ENCODE measurements at places on chromosomes 11 and 22. TPM values are rescaled to one million over a fixed set of nuclear protein-coding genes. Genes with fewer than 3 reads are reported as not detected.

The EPS8L2 gene
- 44.4 TPM for polyA plus RNA-seq

The SMTNL1 gene
- not detected for polyA plus RNA-seq

The TRIM29 gene
- polyA plus RNA-seq: 1.5 TPM

GRCh38 chr11:74784234-74784633 lies 35.6 kb downstream of the RNF169 start:
- no peak for DNase-seq

DNA sequence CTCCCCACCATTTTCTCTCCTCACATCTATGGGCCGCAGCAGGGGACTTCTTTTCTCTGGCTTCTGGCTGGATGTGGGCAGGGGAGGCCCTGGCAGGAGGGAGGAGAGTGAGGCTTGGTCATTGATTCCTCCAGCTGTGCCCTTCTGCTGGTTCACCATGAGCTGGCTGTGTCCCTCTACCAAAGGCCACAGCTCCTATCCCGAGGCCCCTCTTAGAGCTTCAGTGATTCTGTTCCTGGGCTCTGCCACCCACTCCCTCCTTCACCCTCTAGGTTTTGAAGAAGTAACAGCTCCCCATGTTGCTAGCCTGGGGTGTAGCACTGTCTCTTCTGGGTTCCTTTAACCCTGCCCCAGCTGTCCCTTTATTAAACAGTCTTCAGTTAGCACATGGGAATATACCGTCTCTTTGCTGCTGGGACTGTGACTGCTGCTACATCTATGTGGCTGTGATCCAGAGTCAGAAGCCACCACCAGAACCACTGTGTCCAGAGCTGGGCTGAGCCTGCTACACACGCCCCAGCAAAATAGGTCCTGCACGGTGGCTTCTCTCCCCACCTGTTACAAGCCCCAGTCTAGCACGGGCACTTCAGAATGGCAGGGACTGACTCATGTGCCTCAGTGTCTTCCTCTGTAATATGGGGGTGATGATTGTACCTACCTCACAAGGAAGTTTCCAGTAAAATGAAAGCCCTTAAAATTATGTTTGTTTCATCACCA lies 578 bp upstream of the PARVG start:
- DNase-seq: no peak

DNA sequence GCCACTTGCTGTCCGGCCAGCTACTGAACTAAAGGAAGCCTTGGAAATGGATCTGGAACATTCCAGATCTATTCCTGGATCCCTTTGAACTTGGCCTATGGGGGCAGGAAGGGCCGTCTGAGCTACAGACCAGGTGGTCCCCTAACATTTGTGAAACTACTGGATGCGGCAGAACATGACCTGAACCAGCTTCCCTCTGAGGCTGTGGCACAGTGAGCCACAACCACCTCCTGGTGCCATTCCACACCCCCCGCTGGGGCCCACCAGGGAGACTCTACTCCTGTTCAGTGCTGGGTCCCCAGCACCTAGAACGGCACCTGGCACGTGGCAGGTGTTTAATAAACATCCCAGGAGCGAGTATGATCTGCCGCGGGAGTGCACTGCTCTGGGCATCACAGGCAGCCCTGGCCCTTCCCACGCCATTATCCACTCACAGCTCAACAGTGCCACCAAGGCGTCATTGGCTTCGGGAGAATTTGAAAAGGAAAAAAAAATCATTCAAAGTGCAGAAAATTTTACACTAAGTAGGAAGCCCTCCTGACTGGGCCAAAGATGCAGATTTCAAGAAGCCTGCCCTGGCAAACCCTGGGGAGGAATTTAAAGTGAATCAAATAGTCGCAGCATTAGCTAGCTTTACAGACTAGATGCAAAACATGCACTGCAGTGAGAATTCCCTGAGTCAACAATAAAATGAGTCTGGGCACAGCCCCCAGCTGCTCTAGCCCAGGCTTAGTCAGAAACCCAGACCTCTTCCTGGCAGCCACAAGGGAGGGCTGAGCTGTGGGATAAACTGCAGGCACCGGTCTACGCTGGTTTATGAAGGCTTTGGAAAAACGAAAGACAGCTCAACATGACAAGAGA lies 14.3 kb upstream of the EFCAB6 start:
- no peak for DNase-seq

DNA sequence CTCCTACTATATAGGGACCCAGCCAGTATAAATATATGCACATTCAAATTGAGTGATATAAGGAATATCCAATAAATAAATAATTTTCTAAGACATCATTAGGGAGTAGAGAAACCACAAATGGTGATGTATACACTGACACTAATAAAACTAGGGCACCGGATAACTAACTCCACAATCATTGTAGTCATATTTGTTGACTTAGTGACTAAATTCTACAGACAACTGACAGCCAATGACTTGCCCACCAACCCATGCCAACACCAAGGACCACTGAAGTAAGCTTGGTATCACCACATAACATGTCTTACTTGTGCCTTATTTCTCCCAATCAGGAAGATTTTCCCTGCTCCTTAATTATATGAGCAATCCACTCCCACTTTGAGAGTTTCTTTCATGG lies 139.6 kb upstream of the TRPC6 start:
- no peak for DNase-seq

DNA sequence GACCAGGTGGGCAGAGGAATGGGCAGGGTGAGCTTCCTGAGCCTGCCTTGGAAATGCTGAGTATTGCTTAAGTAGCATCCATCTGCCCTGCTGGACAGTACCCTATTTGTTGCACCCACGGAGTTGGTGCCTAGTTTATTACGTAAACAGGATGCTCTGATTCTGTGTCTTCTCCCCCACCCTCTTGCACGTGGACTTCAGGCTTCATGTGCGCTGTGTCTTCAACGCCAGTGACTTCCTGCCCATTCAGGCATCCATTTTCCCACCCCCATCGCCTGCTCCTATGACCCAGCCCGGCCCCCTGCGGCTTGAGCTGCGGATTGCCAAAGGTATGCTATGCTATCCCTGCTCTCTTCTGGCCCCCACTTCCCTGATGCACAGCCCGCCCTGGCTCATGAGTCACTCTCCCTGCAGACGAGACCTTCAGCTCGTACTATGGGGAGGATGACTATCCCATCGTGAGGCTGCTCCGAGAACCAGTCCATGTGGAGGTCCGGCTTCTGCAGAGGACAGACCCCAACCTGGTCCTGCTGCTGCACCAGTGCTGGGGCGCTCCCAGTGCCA lies 5.7 kb downstream of the ZP1 start:
- peak; percentile 21 for DNase-seq

GRCh38 chr11:12800032-12800671 lies 125.9 kb downstream of the TEAD1 start:
- DNase-seq: no peak

The PHOX2A gene
- polyA plus RNA-seq: not detected

The BIRC3 gene
- 0.48 TPM for polyA plus RNA-seq

DNA sequence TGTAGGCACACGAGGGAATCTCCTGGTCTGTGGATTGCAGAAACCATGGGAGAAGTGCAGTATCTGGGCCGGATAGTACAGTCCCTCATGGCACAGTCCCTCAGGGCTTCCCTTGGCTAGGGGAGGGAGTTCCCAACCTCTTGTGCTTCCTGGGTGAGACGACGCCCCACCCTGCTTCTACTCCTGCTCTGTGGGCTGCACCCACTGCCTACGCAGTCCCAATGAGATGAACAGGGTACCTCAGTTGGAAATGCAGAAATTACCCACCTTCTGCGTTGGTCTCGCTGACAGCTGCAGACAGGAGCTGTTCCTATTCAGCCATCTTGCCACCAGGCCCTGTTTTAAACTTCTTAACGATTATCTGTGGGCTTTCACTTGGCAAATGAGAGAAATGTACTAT lies 157.2 kb upstream of the CARD18 start:
- no peak for DNase-seq

The OR4C11 gene
- not detected for polyA plus RNA-seq

GRCh38 chr11:29135504-29135903 lies 881.3 kb downstream of the KCNA4 start:
- DNase-seq: no peak

GRCh38 chr11:32331792-32332191 lies 103.5 kb downstream of the WT1 start:
- no peak for DNase-seq

DNA sequence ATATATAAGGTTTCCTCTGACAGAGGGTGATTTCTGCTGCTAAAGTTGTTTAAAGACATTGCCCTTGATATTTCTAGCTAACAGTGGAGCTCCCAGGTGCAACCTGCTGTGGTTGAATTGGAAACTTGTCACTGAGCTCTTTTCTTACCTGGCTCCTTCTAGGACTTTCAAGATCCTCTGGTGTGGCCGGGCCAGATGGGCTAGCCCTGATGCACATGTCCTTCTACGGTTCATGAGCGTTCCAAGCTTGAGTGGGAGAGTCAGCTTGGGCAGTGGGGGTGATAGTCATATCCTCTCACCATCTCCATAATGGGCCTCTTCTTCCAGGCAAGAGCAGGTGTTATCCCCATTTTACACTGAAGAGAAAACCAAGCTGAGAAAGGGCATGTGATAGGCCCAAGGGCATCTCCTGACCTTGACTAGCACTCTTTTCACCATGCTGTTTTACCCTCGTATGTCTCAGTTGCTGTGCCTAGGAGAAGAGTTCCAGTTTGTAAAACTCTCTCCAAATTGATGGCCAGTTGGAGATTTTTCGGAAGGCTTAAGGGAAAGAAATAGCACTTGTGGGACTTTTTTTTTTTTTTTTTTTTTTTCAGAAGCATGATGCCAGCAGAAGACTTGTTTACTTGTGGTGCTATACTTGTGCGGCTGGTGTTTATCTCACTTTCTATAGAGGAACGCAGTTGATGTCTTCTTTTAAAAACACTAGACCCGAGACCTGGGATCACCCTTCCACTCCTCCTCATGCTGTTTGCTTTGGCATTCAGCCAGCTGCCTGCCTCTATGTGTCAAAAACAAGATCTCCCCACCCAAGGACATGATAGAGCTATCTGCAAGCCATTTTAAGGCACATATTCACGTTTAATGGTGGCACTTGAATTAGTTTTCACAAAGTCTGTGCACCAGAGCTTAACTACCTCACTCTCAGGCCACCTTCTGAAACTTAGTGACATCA lies 32.6 kb downstream of the TEAD1 start:
- no peak for DNase-seq

Data from BJ (cell line).